H4 (cell line): ENCODE measurements at places on chromosomes 6 and 20. TPM values are rescaled to one million over a fixed set of nuclear protein-coding genes. Genes with fewer than 3 reads are reported as not detected.

DNA sequence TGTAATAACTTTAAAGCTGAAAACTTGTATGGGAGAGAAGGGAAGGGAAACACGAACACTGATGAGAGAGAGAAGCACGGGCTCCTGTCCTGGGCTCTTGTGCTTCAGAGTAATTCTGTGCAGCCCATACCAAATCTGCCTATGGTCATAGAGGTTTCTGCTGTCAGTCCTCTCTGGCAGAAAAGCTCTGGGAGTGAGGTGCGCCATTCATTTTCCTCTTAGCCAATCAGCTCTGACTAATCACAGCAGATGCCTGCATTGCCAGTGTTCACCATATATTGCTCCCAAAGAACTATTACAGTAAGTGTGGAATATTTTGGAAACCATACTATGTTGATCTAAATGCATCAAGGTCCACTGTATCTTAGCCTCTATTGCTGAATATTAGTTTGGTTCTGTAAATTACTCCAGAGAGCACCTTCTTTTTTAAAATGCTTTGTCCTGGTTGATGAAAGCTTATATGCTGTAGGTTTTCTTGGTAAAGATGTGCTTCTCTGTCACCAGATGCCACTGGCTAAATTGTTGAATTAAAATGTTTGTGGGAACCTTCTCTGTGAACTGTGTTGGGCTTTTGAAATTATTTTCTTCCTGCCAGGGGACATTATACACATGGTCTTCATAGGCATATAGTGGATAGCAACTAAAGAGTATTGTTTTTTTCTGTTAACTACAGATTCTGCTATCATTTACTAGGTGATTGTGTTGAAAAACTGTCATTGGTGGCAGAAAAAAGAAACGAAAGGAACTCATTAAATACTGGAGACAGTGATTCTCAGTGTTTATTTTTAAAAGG lies 38.3 kb downstream of the DCBLD1 start:
- no peak for DNase-seq

DNA sequence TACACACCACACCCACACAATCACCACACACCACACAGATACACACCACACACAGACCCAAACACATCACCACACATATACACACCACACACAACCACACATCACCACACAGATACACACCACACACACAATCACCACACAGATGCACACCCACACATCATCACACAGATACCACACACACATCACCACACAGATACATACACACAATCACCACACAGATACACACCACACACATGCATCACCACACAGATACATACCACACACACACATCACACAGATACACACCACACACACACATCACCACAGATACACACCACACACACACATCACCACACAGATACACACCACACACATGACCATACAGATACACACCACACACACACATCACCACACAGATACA lies 73.2 kb downstream of the GRM4 start:
- no peak for DNase-seq

DNA sequence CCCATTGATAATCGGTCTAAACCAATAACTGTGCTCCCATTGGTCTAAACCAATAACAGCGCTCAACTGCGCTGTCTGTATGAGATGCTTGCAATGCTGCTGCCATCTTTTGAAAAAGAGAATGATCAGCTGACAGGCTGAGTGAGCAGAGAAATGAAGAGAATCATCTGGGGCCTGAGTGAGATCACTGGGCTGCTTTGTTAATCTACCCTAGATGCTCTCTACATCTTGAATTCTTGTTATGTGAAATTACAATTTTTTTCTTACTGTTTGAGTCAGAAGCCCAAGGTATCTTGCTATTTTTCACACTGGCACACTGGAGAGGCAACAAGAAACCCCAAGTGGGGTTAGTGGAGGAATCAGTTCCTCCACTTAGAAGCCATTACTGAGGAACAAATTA lies 91.5 kb upstream of the GCM1 start:
- no peak for DNase-seq

GRCh38 chr6:12200015-12200564 lies 90.1 kb upstream of the EDN1 start:
- no peak for DNase-seq

DNA sequence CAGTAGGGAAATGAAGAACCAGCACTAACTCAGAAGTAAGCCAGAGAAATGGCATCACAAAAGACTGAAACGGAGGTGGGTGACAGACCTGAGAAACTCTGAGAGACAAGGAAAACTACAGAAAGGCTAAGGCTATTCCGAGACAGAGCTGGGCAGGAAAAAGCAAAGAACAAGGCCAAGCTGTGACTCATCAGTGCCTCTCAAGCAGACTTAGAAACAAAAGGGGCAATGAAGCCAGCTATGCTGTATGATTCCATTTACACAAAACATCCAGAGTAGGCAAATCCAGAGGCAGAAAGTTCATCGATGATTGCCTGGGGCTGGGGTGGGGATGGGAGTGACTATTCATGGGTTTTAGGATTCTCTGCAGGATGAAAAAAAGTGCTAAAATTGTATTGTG lies 50.0 kb downstream of the SLC23A2 start:
- DNase-seq = peak; percentile 55

GRCh38 chr20:18511571-18511970 lies 3.8 kb downstream of the SEC23B start:
- no peak for DNase-seq

GRCh38 chr20:24685736-24686135 lies 216.3 kb downstream of the SYNDIG1 start:
- DNase-seq = no peak

DNA sequence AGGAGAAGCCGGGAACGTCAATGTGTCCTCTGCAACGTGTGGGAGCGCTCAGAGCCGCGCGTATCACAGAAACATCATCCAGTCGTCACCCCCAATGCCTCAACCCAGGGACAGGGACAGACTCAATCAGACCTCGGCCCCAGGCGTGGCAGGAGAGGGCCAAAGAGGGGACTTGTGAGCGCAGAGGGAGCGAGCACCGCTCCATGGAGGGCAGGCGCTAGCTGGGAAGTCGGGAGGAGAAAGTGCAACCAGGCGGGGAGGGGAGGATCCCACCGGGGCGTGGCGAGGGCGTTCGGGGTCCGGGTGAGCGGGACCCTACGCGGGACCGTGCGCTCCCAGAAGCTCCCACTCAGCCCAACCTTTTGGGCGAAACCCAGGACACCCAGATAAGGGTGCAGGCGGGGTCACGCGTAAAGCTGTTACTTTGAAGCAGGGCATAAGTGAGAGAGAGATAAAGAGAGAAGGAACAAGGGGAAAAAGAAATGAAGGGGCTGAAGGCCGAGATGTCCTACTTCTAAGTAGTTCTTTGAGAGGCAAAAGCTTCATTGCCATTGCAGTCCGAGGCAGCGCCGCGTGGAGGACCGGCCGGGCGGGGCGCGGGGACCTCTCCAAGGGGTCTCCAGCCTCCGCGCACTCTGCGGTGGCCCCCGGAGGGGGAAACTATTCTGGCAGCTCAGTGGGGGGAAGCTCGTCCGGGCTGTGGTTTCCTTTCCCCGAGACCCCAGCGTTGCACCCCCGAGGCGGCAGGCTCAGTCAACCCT lies 862 bp upstream of the SOBP start:
- DNase-seq = no peak

DNA sequence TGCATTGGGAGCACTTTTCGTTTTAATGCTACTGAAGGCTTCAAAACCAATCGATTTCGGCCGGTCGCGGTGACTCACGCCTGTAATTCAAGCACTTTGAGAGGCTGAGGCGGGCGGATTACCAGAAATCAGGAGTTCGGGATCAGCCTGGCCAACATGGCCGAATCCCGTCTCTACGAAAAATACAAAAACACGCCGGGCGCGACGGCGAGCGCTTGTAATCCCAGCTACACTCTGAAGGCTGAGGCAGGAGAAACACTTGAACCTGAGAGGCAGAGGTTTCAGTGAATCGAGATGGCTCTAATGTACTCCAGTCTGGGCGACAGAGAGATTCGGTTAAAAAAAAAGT lies 58.4 kb downstream of the TRIM38 start:
- DNase-seq = peak; percentile 16

DNA sequence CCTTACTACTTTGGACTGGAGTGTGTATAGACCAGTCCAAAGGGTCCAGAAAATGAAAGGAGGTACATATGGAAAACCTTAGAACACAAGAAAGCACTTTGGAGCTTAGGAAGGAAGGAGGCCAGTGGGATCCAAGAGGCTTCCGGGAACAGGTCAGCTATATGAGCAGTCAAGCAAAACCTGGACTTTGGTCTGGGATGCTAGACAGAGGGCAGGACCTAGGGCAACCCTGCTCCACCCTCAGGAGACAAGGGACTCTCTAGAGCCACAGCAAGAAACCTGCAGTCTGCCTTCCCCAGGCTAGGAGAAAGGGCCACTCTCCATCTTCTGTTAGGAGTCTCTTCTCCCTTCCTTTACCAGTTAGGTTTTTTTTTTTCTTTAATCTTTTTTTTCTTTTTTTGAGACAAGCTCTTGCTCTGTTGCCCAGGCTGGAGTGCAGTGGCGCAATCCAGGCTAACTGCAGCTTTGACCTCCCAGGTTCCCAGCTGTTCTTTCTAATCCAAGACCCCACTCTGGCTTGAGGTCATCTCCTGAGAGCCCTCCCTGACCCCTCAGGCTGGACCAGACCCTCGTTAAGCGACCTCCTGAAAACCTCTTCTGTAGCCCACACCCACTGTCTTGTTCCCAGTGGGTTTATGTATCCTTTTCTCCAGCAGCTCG lies 4.6 kb downstream of the KCNK5 start:
- DNase-seq = no peak

DNA sequence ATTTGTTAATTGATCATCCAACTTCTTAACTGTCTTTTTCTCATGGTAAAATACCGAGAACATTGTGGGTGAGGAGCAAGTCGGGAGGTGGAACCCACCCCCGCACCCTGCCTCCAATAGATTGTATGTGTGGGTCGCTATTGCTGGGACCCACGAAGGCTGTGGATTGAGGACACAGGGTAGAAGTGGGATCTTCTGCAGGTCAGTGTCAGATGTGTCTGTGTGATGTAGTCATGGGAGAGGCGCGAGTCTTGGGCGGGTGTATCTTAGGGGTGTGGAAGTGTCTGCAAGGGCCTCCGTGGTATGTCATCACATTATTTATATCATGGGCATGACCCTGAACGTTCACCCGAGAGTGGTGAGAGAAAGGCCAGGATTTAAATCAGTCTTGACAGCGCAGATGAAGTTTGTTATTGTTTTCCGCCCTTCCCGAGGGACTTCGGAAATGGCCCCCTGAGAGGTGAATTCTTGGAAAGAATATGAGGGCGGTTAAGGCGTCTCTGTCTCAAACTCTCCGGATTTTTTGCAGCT lies 472 bp upstream of the PAQR8 start:
- DNase-seq = no peak

GRCh38 chr6:73169111-73169510 lies 56.2 kb downstream of the KHDC1L start:
- DNase-seq = no peak

GRCh38 chr6:132333639-132334520 lies 67.4 kb downstream of the MOXD1 start:
- DNase-seq = peak; percentile 38

DNA sequence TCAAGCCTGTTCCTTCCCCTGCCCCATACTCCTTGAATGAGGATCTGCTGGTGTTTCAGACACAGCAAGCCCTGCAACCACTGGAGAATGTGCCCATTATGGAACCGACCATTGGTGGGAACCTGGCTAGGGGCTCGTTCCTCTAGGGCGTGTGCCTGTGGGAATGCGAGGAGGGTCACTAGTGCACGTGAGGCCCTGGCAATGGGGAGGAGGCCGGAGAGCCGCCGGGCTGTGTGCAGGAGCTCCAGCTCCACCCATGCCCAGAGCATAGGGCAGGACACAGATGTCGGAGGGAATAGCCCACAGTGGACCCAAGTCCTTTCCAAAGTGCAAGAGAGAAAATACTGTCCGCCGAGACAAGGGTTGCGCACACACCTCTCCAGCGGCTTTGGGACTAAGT lies 99.3 kb downstream of the ERMARD start:
- no peak for DNase-seq

DNA sequence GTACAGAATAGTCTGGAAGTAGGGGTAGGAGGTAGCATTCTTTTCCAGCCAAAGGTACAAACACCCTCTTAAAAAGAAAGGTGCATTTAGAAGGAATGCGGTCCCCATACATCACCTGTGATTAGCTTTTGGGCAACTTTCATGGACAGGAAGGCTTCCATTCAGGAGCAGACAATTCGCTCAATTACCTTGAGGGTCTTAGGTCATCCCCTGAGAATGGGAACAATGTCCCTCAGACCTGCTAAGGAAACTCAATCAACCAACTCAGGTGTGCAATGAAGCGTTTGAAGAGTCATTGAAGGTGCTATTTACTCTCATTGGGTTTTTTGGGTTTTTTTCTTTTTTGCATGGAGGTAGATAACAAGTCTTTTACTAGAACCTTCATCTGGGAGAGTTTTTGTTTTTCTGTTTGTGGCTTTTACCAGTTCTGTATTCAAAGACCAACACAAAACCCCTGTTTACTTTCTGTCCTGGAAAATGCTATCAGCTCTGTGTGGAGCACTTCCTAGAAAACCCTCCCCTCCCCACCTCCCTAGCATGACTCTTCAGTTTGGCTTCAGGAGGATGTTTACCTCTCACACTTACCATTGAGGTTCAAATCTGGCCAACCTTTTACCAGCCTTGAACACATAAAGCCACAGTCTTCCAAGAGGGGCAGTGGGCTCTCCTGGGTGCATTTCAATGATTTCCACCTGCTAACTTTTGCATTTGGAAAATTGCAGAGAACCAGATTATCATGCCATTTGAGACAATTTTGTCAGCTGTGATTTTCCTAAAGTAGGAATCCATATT lies 271.2 kb upstream of the PRDM1 start:
- DNase-seq = peak; percentile 18

- DNase-seq = no peak
Measured at GRCh38 chr6:108921547-108922361, 73.5 kb downstream of the ARMC2 start.

GRCh38 chr6:110618591-110619267 lies 142.3 kb upstream of the SLC22A16 start:
- no peak for DNase-seq

DNA sequence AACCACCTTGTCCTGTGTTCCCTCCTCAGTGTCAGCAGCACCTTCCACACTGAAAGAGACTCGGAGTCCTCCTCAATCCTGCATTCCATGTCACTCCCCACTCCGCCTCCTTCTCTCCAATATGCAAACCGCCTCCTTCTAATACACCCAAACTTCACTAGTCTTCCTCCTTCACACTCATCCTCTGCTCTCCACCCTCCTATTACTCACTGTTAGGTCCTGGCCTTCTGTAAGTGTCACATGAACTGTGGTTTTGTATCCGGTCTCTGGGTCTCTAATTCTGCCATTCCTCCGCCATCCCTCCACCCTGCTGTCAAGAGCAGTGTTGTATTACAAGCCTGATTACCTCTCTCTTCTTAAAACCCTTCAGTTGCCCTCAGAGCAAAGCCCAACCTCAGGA lies 200.5 kb upstream of the CDYL start:
- peak; percentile 32 for DNase-seq

- DNase-seq = peak; percentile 3
Measured at GRCh38 chr6:87473419-87473903, 687 bp downstream of the SLC35A1 start.

GRCh38 chr6:157887892-157888291 lies 64.8 kb downstream of the SNX9 start:
- DNase-seq = no peak

The OR14J1 gene
- not detected in 2 replicates for total RNA-seq

The TCFL5 gene
- total RNA-seq = 10.3 and 11.7 TPM in 2 replicates

The STX11 gene
- not detected in 2 replicates for total RNA-seq

The MRS2 gene
- total RNA-seq = 37.4 and 38.5 TPM in 2 replicates

The TRAPPC3L gene
- 0.17 TPM in 1 of 2 replicates, not detected in the other for total RNA-seq

The BMP5 gene
- 0.37 and 1.2 TPM in 2 replicates for total RNA-seq

The SLC2A4RG gene
- 12.9 and 18.8 TPM in 2 replicates for total RNA-seq

The TFAP2A gene
- 5.0 and 5.4 TPM in 2 replicates for total RNA-seq

The SMLR1 gene
- not detected in 2 replicates for total RNA-seq
